ENCODE measurements at places on chromosomes 2 and 18. TPM values are rescaled to one million over a fixed set of nuclear protein-coding genes. Genes with fewer than 3 reads are reported as not detected.

POTEJ gene
- total RNA-seq: not detected

DNA sequence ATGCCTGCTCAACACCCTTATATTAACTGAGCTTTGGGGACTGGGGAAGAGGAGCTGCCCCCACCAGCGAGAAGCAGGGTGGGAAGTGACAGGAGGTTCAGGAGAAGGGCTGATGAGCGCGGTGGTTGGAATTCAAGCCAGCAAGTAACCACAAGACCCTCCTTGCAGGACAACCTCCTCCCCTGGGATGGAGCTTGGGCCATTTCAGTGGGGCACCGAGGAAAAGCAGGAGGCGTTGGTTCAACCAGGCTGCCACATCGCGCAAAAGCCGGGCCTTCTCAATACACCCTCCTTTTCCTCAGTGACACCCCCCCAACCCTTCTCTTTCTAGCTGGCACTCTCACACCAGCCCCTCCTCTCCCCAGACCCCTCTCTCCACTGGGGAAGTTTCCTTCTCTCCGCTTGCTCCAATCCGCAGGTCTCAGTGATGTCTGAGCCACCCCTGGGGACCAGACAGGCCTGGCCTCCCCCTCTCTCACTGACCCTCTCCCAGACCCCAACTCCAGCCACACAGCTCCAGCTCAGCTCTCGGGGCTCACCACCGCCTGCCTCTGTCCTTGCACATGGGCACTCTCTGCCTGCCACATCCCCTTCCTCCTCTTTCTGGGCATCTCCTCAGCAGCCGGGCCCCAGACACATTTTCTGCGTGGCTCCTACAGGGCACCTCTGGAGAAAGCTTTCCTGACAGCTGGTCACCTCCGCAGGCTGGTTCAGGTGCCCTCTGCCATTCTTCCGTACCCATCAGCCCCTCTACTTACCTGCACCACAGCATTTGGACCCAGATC lies 44.5 kb downstream of the KCNF1 start:
- H3K4me3 ChIP-seq: no peak overlapping the region
- DNase-seq: no peak
- H3K36me3 ChIP-seq: no peaks in the 10 kb centered on the region
- H3K27ac ChIP-seq: no peak overlapping the region
- H3K27me3 ChIP-seq: peaks cover 2% of the 10 kb centered on the region
- peaks cover 3% of the 10 kb centered on the region for H3K4me1 ChIP-seq

GRCh38 chr2:54575379-54575888 lies 119.3 kb downstream of the SPTBN1 start:
- H3K36me3 ChIP-seq: no peaks in the 10 kb centered on the region
- peaks cover 64% of the 10 kb centered on the region for H3K4me1 ChIP-seq
- DNase-seq: no peak
- H3K27ac ChIP-seq: no peak overlapping the region

- H3K4me3 ChIP-seq: peak overlapping the region; percentile 87
- H3K27me3 ChIP-seq: no peaks in the 10 kb centered on the region
- peak overlapping the region; percentile 95 for H3K27ac ChIP-seq
- no peaks in the 10 kb centered on the region for H3K4me1 ChIP-seq
Observed at GRCh38 chr2:118854507-118855345, 7.3 kb upstream of the EN1 start.

- H3K4me3 ChIP-seq: no peak overlapping the region
- H3K4me1 ChIP-seq: no peaks in the 10 kb centered on the region
- no peak for DNase-seq
- H3K36me3 ChIP-seq: no peaks in the 10 kb centered on the region
- H3K27me3 ChIP-seq: no peaks in the 10 kb centered on the region
- no peak overlapping the region for H3K27ac ChIP-seq
Observed at GRCh38 chr2:228377533-228377932, 196.0 kb upstream of the SPHKAP start.
